ENCODE measurements at places on chromosomes 2 and 18. TPM values are rescaled to one million over a fixed set of nuclear protein-coding genes. Genes with fewer than 3 reads are reported as not detected.

Gene LYG2
- total RNA-seq = 0.61 TPM

Gene IL36B
- not detected for total RNA-seq

Gene KRTCAP3
- total RNA-seq = 0.50 TPM

Gene EVX2
- total RNA-seq = not detected

Gene REG1B
- not detected for total RNA-seq
